ENCODE measurements at places on chromosomes 2 and 18.

GRCh38 chr18:78920456-78921138 lies 59.0 kb upstream of the SALL3 start:
- peak; percentile 20 for DNase-seq

- no peak for DNase-seq
These were observed 79.4 kb upstream of the FAM136A start for GRCh38 chr2:70381235-70381634.

DNA sequence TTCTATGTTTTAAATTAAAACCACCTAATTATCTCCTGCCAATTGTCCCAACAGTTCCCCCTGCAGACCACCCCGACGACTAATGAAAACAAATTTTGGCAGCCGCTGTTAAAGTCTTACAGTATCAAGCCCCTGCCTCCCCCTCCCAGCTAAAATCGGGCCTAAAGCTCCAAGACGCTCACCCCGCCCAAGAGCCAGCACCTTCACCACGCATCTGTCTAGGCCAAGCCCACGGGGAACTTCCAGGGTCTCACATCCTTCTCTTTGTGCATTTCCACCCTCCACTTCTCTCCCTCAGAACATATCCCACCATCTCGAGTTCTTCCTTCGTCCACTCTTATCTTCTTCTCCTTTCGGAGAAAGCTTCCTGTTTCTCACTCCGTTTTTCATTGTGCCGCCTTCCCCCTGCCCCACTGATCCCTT lies 445 bp downstream of the PRPF40A start:
- no peak for DNase-seq

DNA sequence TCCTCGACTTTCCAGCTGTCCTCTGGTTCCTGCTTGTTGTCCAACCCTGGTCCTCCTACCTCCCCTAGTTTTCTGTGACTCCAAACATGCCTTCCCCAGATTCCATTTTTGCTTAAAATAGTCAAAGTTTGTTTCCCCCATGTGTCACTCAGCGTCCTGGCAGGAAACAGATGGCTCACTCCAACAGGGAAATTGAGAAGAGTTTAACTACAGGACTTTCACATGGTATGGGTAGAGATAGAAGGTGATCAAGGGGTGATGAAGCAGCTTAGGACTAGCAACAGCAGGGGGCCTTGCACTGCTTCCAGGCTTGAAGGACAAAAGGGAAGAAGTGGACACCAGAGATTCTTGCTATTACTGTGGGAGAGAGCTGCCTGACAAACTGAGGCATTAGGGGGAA lies 6.1 kb upstream of the CUL3 start:
- DNase-seq, result no peak

GRCh38 chr2:111184725-111185310 lies 64.1 kb downstream of the BCL2L11 start:
- DNase-seq, result no peak

DNA sequence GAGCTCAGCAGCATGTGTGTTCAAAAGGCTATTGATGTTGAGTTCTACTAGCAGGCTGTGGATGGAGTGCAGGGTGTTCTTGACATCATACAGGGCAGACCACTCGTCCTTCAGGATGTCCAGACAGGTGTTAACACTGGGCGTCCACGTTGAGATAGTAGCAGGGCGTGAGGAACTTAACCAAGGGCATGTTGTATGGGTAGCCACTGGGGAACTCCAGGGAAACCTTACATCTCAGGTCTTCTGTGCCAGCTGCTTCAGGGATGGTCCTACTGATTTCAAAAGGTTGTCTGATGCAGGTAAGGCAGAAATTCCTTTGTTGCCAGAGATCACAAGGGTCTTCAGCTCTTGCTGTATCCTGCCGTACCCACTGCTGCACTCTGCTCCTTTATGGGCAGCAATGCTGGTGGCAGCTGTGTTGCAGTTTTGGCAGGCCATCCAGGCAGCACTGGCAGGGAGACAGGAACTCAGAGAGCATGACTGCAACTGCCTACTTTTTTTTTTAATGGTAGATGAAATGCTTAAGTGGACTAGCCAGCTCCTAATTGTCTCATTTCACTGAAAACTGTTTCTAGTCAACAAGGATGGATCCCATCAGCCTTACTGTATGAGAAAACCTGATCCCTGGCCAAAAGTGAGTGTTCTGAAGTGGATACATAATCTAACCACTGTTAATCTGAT lies 32.4 kb upstream of the RBBP8 start:
- no peak for DNase-seq

- no peak for DNase-seq
These were observed 28.2 kb upstream of the GIGYF2 start for GRCh38 chr2:232668805-232669444.
